ENCODE measurements at places on chromosomes 1 and 21.

DNA sequence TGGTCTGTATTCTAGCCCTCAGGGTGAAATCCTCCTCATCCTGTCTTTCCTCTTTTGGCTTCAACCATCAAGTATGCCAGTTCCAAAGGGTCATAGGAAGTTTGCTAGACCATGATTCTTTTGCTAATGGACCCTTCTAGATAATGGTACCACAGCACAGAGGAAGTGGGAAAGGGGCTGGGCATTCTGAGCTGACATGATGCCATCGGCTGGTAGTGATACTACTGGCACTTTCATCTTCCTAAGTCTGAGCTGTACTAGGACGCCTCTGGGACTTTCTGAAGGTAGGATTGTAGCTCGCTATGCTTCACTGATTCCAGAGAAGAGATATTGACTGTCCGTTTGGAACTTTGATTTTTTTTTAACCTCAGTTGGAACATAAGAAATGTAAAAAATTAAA is 11.4 kb downstream of the FASLG start:
- no peak for DNase-seq

- no peak for DNase-seq
These were observed 16.6 kb downstream of the SDCCAG8 start for GRCh38 chr1:243272401-243272800.

- DNase-seq, result no peak
These were observed 220.1 kb downstream of the SDCCAG8 start for GRCh38 chr1:243475966-243476365.

- DNase-seq, result no peak
These were observed 82.8 kb downstream of the DMRTB1 start for GRCh38 chr1:53541761-53542550.

GRCh38 chr1:40939320-40940059 is 40.0 kb upstream of the CTPS1 start:
- DNase-seq, result no peak

DNA sequence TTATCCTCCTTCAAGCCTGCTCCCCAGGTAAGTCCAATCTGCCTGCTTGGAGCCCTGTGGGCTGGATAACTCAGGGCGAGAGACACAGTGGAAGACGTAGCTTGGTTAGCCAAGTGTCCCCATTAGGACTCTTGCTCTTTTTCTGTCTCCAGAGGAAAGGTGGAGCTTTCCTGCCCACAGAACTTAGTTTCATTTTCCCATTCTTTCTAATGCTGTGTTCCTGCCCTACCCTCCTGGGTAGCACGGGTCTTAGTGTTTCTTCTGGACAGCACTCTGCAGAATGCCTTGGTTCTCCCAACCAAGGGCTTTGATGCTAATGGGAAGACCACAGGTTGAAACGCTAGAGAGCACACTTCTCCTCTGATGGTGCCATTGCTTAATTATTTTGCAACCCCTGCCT is 92.5 kb upstream of the LRRC8D start:
- DNase-seq, result no peak

DNA sequence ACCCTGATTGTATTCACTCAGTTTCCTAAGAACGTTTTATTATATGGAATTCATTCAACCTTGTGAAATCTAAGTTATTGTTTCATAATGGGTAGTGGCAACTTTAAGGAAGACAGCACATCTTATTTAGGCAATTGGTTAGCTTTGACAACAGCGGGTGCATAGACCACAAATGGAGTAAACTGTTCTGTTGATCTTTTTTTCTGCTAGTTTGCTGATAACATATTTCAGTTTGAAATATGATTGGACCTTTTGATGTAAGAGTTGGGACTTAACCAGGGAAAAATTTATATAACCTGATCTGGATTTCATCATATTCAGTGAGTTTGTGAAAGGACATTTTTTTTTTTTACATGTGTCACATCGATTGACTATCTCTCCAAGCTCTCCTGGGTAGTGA is 151.7 kb downstream of the HLX start:
- DNase-seq, result no peak

DNA sequence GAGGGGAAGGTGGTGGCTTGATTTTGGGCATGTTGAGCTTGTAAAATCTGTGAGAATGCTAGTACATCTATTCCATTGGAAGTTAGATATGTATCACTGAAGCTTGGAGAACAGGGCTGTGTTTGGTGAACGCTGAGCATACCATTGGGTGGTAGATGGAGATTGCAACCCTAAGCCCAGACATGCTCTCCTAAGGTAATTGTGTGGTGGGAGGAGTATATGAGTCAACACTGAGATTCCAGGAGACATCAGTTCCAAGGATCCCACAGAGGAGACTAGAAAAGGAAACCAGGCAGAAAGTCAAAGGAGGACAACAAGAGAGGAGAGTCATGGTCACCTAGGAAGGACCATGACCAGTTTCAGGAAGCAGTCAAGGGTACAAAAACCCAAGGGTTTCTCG is 60.4 kb downstream of the KIF21B start:
- no peak for DNase-seq

GRCh38 chr1:11535761-11536572 is 57.0 kb downstream of the DISP3 start:
- no peak for DNase-seq

- no peak for DNase-seq
These were observed 46.2 kb downstream of the URB2 start for GRCh38 chr1:229672246-229672645.

DNA sequence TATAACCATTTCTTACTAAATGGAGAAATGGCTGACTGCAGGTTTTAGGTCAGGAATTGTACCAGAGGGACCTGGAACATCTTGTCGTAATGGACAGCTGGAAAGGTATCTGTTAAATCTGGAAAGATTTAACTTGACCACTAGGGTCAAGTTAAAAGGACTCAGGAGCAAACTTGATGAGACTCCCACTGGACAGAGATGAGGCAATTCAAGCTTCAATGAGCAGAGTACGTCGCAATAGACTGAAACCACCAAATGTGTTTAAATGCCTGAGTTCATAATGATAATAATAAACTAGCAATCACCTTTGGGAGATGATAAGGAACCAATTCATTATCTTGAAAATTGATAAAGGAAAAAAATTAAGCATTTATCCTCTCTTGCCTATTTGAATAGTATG is 8.7 kb downstream of the IFNLR1 start:
- DNase-seq, result no peak

GRCh38 chr1:13976485-13976884 is 276.5 kb downstream of the PRDM2 start:
- DNase-seq, result no peak

GRCh38 chr21:42547001-42547905 is 33.6 kb downstream of the SLC37A1 start:
- no peak for DNase-seq

DNA sequence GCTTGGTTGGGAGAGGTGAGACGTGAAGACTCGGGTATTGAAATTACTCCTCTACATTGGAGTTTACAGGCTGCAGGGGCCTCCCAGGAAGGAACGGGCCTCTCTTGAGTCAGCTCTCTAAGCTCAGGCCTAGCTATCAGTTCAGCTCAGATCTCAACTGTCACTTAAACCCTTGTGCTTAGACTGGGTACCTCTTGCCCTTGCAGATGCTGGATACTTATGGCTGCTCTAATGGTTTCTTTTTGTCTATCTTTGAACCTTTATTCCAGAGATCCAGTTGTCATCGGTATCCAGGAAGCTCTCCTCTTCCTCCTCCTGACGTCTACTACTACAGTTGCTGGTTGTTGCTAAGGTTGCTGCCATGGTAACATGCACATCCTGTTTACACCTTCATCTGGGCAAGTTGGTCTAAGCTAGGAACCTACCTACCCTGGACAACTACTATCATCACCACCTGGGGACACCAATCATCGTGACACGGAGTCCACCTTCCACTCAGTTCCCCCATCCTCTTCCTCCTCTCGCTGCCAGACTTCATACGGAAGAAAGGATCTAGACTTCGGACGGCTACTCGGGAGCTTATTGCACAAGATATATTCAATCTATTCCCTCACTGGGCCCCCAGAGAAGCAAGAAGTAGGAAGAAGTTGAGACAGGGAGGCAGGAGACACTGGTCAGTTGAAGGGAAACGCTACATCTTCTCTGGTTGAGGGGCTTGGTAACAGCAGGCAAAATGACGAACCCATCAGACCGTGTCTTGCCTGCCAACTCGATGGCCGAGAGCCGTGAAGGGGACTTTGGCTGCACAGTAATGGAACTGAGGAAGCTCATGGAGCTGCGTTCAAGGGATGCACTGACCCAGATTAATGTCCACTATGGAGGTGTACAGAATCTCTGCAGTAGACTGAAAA is 56.1 kb downstream of the ATP2B4 start:
- DNase-seq, result no peak

DNA sequence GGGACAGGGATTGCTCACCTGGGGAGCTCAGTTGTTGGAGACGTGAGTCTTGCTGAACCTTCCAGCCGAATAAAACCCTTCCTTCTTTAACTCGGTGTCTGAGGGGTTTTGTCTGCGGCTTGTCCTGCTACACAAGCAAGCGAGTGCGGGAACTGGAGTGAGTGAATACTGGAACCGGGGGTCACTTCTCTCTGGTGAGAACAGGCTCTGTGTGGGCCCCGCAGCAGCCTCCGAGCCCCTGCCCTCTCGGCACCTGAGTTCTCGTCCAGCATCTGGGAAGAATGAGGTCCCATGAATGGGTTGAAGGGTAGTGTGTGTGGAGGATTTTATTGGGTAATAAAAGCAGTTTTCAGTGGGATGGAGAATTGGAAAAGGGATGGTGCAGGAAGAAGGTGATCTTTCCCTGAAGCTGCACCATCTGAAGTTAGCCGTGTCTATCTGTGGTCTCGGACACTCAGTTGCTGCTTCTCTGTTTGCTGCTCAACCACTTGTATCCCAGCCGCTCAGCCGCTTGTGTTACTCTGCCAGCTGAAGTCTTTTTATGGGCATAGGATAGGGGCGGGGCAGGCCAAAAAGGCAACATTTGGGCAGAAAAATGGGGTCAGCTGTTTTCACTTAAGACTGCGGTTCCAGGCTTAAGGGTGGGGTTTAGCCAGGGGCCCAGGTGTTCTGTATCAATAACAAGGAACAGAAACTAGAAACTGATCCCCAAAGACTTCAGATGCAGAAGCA is 450.6 kb upstream of the CAMK1G start:
- no peak for DNase-seq

- no peak for DNase-seq
These were observed 33.8 kb downstream of the STPG1 start for GRCh38 chr1:24379733-24380315.

GRCh38 chr1:199182186-199182843 is 543.5 kb downstream of the PTPRC start:
- no peak for DNase-seq

DNA sequence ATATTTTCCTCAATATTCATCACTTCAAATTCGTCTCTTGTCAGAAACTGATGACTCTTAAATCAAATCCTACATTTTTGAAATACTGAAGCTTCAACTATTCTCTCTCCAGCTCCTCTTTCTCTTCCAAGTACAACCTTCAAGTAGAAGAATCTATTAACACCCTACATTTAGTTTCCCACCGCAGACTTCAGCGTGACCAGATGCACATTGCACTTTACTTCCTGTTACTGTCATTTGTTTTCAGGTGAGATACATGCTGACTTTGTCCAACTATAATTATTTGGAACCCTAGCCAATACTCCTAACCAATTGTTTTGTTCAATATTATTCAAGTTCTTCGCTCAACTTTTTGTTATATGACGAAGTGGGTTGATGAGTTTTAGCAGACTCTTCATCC is 116.0 kb downstream of the MRPL39 start:
- no peak for DNase-seq

GRCh38 chr1:54294887-54295286 is 94.9 kb downstream of the MRPL37 start:
- no peak for DNase-seq

GRCh38 chr1:211343607-211344006 is 17.0 kb downstream of the TRAF5 start:
- no peak for DNase-seq

- DNase-seq, result no peak
These were observed 110.4 kb downstream of the RNF220 start for GRCh38 chr1:44515416-44515815.

GRCh38 chr21:39972976-39973770 is 105.9 kb downstream of the PCP4 start:
- DNase-seq, result no peak

- no peak for DNase-seq
These were observed 579 bp upstream of the TENT5C start for GRCh38 chr1:117605164-117605773.

- DNase-seq, result no peak
These were observed 27.6 kb downstream of the CRP start for GRCh38 chr1:159686599-159687299.

DNA sequence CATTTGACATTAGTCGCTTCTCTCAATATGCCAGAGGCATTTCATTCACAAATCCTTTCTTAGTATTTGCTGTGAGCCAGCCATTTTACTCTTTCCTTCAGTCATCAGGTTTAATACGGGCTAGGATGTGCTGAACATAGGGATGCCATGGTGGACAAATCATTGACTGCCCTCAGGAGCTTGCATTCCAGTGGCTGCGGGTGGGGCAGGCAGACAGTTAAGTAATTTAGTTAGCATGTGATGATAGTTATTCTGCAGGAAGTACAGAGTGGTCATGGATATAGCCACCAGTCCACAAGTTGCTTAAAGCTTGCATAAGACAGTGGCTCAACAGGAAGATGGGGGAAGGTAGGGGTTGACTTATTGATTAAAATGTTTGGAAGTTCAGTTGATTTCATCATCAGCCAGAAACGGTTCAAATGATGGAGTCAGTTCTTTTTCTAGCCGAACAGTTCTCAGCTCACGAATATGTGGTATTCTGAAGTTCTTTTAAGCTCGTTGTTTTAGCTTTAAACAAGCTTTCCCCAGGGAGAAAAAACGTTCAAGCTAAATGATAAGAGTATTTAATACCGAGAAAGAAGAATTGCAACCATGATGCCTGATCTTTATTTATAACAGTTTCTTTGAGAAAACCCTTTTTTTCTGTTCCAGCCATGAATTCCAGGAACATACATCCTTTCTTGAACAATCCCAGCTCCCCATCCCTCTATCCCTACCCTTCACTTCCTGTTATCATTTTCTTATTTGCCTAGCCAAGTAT is 1.4 kb downstream of the SLC22A15 start:
- DNase-seq, result no peak

- DNase-seq, result no peak
These were observed 296.1 kb downstream of the PTPRC start for GRCh38 chr1:198934901-198935305.

DNA sequence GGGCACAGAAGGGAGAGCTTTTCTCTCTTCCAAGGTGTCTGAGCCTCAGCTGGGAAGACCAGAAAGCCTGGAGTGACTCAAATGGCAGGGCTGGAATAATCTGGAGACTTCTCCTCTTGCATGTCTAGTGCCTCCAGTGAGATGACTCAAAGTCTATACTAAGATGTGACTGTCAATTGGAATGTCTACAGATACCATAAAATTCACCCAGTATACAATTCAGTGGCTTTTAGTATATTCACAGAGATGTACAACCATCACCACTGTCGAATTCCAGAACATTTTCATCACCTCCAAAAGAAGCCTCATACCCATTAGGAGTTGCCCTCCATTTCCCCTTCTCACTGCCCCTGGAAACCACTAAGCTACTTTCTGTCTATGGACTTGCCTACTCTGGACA is 47.9 kb upstream of the CNN3 start:
- DNase-seq, result no peak

DNA sequence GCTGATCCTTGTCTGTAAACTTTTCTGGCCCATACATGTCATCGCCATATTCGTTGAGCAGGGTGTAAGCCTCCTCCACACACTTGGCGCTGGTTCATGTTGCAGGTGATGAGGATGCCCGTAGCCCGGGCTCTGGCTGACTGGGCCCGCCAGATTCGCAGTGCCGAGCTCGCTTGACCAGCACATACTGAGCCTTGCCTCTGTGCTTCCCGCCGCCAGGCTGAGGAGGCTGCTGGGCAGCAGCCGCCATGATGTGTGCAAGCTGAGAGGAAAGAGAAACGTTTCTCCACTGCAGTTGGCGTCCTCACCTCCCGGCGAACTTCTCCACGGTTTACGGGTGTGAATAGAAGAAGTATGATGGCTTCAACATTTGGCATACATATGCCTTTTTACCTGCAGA is 89.2 kb downstream of the LTN1 start:
- DNase-seq, result no peak
